ENCODE measurements at places on chromosomes 1 and 21.

DNA sequence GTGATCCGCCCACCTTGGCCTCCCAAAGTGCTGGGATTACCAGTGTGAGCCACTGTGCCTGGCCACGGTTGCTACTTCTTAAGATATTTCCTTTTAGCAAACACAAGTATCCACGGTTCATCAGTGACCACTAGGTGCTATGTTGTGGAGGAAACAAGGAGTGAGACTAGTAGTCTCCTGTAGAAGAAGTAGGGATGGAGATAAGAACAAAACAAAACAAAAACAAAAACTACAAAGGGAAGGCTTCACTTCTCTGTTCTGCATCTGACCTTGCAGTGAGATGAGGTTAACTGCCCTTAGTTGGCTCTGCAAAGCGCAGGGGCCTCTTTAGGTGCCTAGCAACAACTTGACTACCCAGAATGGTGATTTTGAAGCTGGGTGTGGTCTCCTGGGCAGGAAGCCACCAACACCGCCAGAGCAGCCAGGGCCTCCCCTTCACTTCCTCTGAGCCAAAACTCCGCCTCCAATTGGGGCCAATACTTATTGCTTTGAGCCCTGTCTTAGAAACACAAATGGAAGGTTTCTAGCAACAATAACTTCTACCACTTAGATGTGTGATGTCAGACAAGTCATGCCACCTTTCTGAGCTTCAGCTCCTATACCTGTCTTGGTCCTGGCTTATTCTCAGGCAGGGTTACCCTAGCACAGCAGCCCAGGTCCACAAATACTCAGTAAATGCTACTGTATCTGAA is 12.8 kb upstream of the CDC42 start:
- peak; percentile 94 for DNase-seq

GRCh38 chr1:3896396-3897000 is 3.6 kb downstream of the C1orf174 start:
- DNase-seq = peak; percentile 50

DNA sequence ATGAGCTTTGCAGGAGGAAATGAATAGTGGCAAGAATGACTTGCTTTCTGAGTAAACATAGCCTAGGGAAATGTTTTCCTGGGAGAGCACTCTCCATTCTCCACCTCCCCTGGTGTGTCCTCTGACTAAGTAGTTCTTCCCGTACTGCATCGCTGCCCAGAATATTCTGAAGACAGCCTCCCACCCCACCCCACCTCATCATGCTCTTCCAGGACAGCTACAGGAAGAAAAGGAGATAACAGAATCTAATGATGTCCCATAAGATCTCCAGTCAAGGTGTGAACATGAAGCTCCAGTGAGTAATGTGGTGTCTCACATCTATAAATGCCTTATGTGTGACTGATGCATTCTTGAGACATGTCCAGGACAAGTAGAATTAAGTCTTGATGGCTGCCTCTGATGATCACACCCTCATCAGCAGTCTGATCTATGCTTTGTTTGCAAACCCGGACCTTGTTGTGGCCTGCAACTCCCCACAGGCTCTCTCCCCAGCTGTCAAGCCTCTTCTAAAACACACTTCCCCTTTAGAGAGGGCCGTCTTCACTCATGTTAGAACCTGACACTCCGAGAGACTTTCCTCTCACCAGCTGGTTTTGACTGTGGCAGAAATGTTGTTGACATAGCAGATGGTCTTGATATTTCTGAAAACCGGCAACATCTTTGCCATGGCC is 183.0 kb downstream of the CYYR1 start:
- DNase-seq = no peak

GRCh38 chr1:4056422-4056821 is 156.3 kb upstream of the C1orf174 start:
- no peak for DNase-seq
